ENCODE measurements at places on chromosomes 1 and 21.

DNA sequence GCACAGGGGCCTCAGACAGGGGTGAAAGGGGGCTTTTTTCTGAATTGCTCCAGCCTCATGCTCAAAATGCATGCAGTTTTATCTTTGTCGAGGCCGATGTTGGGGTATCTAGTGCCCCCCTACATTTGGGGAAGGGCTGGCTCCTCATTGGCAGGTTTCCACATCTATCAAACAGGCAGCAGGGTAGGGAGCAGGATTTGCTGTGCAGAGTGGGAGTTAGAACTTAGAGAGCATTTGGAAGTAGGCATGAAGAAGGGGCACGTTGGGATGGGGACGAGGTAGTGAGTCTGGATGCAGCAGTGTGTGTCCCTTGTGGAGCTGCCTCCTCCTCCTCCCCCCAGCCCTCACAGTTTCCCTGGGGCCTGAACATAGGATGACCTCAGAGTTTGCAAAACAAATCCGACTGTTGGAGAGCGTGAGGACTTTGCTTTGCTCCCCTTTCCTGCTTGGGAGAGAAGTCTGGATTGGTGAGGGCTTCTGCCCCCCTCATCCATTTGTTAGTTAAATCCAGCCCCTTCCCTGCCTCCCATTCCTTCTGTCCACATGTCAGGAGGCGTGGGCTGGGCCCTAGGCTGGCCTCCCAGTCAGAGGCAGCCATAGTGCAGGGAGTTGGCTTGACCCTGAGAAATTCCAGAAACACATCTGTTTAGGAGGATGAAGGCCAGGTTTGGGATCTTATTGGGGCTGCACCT is 36.9 kb upstream of the GPR37L1 start:
- DNase-seq: no peak

- no peak for DNase-seq
These were observed 84.4 kb downstream of the RNF220 start for GRCh38 chr1:44489481-44489880.

DNA sequence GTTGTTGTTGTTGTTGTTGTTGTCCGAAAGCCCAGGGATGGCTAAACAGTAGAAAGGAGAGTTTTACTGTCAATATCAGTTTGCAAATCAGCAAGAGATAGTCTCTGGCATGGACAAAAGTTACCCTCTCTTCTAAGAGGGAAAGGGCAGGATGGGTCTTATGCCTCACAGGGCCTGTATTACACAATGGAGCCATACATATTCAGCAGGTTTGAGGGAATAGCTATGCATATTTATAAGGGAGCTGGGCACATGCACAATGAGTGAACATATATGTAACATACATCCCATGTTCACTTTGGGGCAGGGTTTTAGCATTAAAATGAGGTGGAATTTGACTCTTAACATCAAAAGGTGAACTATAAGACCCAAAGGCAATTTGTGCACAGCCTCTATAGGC is 84.4 kb upstream of the PGBD5 start:
- no peak for DNase-seq

DNA sequence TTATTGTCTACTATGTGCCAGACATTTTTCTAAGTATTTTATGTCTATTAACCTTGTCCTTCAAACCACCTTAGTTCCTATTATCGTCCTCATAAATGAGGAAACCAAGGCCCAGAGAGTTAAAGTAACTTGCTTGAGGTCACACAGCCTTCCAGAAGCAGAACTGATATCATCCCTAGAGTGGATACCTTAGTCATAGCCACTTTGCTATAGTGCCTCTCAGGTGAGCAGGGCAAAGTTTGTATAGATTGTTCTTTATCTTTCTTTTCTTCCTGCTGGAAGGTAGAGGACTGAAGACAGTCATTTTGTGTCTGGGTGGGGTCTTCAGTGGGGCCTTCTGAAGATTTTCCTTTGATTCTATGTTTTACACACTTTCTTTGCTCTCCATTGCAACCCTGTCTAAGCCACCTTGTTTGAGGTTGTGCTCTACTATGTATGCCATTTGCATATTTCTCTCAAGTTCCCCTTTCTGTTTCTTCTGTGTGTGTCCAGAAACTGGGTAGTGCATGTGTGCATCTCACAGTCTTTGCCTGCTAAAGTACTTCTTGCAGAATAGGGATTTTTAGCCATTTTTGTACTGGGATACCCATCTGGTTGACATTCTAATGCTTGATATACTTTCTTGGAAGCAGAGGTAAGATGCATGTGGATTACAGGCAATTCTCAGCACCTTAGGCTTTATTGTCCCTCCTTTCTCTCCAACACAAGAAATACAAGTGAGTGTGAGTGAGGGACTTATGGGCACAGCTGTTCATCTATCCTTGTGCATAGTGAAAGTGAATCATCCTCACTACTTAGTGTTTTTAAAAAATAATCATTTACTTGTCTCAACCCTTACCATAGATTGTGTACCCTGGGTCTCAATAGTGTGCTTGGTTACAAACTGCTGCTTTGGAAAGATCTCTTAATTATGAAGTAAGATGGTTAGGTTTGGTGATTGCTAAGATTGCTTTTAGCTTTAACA is 207.6 kb upstream of the HMCN1 start:
- no peak for DNase-seq

- no peak for DNase-seq
These were observed 39.5 kb downstream of the MEF2D start for GRCh38 chr1:156461109-156461508.

- DNase-seq: no peak
These were observed 18.2 kb downstream of the CAP1 start for GRCh38 chr1:40058453-40059337.

GRCh38 chr21:15020797-15021196 is 44.0 kb downstream of the NRIP1 start:
- no peak for DNase-seq

DNA sequence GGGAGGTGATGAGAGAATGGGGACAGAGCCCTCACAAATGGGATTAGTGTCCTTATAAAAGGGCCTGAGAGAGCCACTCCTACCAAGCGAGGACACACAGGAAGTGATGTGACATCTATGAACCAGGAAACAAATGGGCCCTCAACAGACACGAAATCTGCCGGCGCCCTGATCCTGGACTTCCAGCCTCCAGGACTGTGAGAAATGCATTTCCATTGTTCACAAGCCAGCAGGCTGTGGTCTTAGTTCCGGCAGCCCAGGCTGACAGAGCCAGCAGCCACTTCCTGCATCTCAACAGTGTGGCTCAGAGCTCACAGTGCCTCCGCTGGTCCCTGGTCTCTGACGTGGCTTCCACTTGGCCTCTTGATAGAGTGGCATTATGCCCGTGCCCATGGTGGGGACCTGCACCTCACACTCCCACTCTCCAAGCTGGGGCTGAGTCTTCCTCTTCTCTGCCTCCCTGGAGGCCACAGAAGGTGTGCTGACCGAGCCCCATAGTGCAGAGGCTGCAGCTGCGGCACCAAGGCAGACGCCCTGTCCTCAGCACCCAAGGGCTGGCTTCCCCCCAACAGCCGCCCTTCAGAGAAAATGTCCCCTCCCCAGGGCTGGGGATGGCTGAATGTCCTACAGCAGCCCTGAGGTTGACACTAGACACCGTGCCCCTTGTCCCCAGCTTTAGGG is 44.9 kb downstream of the ACOT7 start:
- DNase-seq: no peak

- DNase-seq: no peak
These were observed 114.7 kb downstream of the GRIK3 start for GRCh38 chr1:36919491-36920145.

All from cerebellar nuclear complex (tissue), 1 donor.